ENCODE measurements at places on chromosomes 3 and 15.

DNA sequence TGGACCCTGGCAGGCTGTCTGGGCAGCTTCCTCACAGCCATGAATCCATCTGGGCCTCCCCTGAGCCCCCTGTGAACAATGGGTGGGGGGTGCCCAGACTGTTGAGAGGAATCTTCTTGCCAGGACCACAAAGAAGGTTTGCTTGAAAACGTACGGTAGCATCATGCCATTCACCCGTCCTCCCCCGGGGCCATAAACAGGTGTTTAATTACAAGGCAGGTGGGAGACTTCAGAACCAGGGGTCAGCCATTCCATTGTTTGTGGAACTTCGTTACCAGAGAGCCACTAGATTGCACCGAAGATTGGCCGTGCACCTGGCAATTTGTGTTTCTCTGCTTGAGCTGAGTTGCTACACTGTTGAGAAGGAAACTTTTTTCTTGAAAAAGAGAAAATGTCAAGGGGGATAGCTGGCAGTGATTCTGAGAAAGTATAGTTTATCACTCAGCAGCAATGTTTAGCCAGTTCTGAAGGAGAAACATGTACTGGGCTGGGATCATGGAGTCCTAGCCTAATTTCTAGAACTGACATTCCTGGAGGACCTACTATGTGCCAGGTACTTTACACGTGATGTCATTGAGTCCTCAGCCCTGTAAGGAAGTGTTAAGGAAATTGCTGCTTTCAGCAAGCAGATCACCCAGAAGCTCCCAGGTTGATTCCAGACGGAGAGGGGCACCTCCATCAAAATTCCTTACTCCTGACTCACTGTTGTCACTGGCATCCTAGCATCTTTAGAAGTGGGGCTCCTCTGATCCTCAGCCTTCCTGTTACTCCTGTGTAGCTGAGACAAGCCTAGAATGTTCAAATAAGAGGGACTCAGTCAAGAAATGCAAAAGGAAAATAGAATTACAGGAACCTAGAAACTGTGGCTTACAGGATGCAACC lies 103.8 kb upstream of the UBE2E1 start:
- DNase-seq, result peak; percentile 23

DNA sequence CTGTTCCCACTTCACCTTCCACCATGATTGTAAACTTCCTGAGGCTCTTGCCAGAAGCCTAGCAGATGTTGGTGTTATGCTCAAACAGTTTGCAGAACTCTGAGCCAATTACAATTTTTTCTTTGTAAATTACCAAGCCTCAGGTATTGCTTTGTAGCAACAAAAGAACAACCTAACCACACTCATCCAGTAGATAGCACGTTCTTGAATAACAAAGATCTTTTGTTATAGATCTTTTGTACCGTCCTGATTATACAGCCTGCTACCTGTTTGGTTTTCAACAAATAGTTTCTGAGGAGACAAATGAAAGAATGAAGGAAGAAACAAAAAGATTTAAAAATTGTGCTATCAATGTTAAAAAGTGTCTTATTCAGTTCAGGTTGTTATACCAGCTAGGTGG lies 474.7 kb upstream of the ALCAM start:
- no peak for DNase-seq

- peak; percentile 12 for DNase-seq
These were observed 41.2 kb downstream of the IMPG2 start for GRCh38 chr3:101279162-101279561.

DNA sequence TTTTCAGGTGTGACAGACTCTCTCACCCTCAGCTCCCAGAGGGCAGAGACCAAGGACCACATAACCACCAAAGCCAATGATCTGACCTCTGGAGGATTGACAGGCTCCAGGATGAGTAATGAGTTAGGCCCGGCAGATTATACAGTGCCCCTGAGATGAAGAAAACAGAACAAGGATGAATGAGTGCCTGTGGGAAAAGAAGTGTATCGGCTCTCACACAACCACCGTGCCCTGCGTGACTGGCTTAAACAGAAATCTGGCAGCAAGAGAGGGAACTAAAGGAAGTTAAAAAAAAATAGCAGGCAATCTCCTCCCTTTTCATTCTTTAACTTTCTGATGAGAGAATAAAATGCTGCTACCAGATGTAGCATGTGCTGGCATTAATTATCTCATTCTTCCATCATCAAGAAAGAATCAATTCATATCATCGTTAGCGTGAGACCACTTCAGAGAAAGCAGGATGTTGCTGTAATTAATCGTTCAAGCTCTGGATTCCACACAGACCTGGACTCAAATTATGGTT lies 227.5 kb upstream of the COL8A1 start:
- DNase-seq, result peak; percentile 51

GRCh38 chr3:45103753-45104714 lies 42.1 kb downstream of the CDCP1 start:
- no peak for DNase-seq

GRCh38 chr3:99637368-99638111 lies 854 bp upstream of the COL8A1 start:
- peak; percentile 93 for DNase-seq

DNA sequence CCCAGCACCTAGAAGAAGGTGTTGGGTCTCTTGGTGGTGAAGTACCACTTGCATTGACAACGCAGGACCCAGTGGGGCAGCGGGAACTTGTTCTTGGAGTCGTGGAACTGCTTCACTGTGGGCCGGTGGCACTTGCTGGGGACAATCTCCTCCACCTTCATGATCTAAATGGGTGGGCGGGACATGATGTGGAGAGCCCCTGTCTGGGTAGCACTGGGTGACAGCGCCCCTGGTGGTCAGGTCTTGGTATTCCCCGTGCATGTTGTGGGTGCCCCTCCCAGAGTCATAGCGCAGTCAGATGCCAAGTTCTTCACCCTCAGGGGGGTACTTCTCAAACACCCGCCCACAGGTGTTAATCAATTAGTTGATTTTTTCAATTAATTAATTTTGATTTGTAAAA lies 60.2 kb downstream of the AGBL1 start:
- DNase-seq, result no peak

DNA sequence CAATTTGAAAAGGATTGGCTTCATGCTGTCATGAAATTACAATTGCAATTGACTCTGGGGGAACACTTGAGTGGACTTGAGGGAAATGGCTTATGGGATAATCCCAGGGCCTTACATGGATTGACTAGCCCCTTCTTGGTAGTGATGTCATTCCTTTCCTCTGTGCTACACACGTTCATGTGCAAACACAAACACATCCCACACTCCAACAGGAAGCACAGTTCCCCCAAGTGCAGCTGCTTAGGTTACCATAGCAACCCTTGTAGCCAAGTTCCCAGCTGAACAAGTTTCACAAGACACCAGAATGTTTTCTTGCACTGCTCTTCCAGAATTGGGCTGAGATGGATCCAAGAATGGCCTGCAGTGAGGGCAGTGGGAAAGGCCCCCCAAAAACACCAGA lies 217.0 kb downstream of the ZNF621 start:
- DNase-seq, result peak; percentile 62

DNA sequence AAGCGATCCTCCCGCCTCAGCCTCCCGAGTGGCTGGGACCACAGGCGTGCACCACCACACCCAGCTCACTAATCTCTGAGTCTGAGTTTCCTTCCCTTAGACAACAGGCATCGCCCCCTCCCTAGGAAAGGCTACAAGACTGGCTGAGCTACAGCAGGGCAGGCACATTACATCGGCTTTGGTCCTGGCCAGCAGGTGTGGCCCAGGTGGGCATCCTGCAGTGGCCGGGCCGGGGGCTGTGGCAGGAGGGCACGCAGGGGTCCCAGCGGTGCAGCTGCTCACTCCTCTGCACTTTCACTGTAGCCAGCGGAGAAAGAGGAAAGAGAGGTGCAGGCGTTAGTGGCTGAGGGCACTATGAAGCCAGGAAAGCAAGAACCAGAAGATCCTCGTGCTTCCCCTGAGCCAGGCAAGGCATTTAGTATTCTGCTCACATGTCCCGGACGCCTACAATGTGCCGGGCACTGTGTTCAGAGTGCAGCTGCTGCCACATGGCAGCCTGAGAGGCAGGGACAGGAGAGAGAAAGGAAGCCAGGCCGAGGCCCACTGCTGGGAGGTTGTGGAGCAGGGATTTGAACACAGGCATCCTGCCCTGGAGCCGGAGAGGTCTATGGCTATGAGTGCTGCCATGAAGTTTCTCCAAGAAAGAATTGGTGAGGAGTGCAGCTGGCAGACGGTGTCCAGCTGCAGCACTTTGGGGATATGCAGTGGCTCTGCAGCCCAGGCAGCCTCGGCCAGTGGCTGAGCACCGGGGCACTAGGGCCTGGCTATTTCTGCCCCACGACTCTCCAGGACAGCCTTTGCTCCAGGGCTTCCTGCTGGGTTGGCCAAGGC lies 22.3 kb downstream of the GRIP2 start:
- no peak for DNase-seq

DNA sequence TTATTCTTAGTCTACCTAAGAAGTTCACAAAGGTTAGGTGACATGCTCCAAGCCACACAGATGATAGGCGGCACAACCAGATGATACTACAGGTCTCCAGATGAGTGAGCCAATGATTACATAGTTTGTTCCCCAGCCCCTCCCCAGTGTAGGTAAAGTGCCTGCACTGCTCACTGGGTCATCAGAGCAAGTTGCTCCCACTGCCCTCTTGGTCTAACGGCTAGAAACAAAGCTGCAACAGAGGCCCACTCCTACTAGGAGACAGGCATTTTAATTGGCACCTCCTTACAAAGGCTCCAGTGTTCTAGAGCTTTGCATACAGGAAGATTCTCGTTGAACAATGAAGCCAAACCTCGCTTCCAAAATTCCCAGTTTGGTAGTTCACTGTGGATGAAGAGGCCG lies 47.3 kb downstream of the TMEM44 start:
- no peak for DNase-seq

- DNase-seq, result no peak
These were observed 22.9 kb downstream of the PDIA5 start for GRCh38 chr3:123089611-123090331.

DNA sequence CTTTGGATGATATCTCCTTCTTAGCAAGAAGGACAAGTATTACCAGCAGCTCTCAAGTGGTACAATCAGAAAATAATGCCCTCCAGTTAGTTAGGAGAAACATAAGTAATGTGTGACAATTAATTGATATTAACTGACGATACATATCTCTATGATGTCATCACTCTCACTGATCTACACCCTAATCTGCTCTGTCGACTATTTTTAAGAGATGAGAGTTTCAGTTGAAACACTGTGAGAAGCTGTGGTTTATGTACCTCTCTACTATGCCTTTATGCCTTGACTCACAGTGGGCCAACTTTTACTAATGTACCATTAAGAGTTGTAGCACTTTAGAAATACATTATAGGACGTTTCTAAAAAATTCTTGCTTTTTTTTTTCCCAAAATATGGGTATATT lies 8.6 kb downstream of the CEP152 start:
- no peak for DNase-seq

Data from astrocyte of the spinal cord (primary cell).